HEK293T (cell line): ENCODE measurements at places on chromosomes 1 and 21.
A peak's percentile ranks its signal among the peaks of the same experiment; 100 is the strongest.

GRCh38 chr1:5779608-5780323 lies 212.5 kb downstream of the NPHP4 start:
- DNase-seq: no peak

DNA sequence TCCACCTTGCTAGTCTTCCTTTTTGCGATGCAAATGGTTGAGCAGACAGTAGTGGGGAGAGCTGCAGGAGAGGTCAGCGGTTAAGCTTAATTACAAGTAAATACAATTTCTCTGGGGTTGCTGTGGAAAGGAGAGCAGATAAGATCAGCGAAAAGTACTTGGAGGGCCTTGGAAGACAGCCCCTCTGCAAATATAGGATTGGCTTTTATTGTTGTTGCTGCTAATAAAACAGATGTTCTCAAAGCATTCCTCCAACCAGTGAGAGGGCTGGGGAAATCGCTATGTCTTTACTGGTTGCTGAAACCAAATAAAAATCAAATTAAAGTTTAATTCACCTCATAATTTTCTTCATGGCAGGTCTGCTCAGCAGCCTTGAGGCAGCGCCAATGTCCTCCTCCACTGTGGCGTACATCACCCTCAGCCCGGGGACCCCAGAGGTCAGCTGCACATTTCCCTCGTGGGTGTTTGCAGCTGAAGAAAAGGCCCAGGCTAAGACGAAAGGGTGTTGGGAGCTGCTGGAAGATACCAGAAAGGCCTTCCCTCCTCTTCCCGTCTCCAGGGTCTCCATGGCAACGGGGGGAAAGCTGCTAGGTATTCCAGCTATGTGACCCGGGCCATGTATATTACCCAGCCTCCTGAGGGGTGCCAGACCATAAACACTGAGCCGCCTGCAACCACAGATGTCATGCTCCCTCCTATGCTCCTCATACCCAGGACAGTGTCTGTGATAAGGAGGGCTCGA lies 54.6 kb upstream of the POU2F1 start:
- peak; percentile 35 for DNase-seq

DNA sequence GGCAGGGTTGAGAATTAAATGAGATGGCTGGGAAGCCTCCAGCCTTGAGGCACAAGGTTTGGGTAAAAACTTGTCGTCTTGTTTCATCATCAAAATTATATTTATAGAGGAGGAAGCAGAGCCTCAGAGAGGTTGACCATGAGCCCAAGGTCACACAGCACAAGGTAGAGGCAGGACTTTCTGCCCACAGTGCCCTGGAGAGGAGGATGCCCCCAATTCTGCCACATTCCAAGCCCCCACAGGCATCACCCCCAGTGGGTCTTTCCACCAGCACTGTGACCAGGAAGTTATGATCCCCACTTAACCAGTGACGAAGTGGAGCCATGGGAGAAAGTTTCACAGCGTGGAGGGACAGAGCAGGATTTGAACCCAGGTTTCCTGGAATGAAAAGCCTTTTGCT lies 400.0 kb downstream of the MATN1 start:
- no peak for DNase-seq

DNA sequence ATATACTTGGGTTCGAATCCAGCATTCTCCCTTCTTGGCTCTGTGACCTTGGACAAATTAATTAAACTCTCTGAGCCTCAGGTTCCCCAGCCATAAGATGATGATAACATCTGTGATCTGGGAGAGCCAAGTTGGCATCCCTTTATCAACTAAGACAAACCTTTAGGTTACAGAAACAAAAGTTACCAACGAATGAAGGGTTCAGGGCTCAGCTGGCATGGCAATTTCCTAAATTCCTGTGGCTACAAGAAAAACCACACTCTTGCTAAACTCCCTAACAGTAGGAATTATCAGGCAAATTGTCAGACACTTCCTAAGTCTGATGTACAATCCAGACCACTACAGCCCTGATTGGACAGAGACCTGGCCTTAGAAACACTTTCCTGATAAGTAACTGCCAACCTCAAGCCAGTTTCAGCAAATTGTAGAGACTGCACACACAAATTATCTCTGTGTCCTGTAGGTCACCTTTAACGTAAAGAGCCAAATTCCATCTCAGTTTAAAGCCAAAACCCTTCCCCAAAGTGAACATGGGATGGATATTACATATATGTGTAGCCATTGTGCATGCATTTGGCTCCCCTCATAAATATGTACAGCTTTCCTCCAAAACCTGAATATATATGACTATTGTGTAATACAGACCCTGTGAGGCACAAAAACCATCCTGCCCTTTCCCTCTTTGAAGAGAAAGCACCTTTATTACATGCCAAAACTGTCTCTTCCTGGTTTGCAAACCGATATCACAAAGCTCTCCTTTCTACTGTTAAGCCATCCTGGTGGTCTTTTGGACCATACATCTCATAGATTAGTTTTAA lies 39.5 kb upstream of the EDARADD start:
- no peak for DNase-seq

DNA sequence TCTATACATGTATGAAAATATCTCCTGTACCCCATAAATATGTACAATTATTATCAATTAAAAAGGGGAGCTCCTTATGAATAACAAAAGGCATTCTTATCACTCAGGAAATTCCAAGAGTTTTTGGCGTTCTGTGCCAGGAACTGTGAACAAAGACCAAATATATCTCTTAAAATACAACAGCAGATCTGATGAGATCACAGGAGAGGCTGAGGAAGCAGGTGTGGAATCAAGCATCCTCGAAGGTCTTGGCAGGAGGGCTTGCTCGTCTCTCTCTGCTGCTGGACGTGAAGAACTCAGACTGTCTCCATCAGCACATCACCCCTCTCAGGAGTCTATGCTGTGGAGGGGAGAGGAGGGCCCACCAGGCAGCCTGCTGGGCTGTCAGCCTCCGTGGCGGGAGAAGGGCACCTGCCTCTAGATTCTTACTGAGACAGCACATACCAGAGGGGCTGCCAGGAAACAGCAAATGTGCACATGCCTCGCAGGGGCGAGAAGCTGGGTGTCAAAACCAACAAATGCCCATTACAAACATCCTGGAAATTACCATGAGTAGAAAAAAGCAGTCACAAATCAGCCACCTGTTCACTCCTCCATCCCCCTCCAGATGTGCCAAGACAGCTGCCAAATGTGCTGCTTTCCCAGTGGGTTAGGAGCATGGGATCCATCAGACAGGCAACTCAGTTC lies 30.8 kb upstream of the FAM89A start:
- no peak for DNase-seq

- no peak for DNase-seq
Measured at GRCh38 chr1:205304046-205304694, 17.4 kb downstream of the NUAK2 start.

- DNase-seq: no peak
Measured at GRCh38 chr1:216173376-216173995, 249.8 kb downstream of the USH2A start.

- no peak for DNase-seq
Measured at GRCh38 chr1:169060919-169061639, 45.4 kb upstream of the ATP1B1 start.

- DNase-seq: no peak
Measured at GRCh38 chr1:10943991-10944730, 68.3 kb upstream of the TARDBP start.

- DNase-seq: peak; percentile 35
Measured at GRCh38 chr1:178052650-178053461, 41.0 kb upstream of the RASAL2 start.

DNA sequence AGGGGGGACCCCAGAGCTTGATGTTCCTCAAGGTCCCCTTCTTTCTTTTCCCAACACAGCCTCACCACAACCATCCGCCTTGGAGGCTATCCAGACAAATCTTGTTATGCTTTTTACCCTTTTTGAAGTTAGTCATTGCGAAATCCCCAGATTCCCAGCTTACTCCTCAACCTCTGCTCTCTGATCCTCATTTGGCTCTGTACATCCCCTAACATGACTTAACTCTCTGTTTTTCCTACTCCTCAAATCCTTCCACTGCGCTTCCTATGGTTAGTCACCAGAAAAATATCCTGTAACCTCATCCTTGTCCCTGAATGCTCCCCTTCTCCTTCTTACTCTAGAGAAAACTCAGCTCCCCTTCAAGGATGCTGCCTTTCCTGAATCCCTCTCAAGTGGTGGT lies 189.1 kb upstream of the POU3F1 start:
- DNase-seq: no peak

GRCh38 chr1:150066838-150067183 lies 765 bp upstream of the VPS45 start:
- DNase-seq: peak; percentile 59

GRCh38 chr1:9843576-9843945 lies 19.8 kb upstream of the CLSTN1 start:
- DNase-seq: no peak

- no peak for DNase-seq
Measured at GRCh38 chr1:106980121-106980520, 76.4 kb upstream of the PRMT6 start.

DNA sequence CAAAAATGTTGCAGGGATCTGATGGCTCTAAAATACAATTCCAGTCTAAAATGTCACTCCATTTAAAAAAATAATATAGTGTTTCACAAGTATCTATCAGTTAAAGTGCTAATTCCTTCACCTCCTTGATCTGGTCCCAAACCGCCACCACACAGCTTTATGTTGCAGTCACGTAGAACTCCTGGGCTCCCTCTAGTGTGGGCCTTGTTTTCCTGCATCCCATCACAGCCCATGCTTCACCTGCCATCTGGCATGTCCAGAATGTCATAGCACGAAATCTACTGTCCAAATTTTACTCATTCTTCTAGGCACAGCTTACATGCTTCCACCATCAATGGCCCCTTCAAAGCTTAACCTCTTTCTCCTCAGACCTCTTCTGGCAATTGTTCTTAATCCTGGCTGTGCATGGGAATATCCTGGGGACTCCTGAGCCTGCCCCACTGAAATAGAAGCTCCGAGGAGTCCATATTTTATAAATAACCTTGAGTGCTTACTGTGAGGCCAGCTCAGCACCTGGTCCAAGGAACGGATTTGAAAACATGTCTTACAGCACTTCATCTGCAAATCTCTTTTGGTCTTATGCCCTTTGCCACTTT lies 15.5 kb downstream of the FYB2 start:
- peak; percentile 79 for DNase-seq

DNA sequence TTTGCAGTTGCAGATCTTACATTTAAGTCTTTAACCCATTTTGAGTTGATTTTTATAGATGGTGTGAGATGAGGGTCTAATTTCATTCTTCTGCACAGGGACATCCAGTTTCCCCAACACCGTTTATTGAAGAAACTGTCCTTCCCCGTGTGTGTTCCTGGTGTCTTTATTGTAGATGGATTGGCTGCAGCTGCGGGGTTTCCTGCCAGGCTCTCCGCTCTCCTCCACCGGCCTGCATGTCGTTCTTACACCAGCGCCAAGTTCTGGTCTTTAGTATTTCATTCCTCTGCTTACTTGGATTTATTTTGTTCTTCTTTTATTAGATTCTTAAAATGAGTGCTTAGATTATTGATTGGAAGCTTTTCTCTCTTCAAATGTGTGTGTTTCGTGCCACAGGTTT lies 98.9 kb upstream of the COL6A1 start:
- no peak for DNase-seq

DNA sequence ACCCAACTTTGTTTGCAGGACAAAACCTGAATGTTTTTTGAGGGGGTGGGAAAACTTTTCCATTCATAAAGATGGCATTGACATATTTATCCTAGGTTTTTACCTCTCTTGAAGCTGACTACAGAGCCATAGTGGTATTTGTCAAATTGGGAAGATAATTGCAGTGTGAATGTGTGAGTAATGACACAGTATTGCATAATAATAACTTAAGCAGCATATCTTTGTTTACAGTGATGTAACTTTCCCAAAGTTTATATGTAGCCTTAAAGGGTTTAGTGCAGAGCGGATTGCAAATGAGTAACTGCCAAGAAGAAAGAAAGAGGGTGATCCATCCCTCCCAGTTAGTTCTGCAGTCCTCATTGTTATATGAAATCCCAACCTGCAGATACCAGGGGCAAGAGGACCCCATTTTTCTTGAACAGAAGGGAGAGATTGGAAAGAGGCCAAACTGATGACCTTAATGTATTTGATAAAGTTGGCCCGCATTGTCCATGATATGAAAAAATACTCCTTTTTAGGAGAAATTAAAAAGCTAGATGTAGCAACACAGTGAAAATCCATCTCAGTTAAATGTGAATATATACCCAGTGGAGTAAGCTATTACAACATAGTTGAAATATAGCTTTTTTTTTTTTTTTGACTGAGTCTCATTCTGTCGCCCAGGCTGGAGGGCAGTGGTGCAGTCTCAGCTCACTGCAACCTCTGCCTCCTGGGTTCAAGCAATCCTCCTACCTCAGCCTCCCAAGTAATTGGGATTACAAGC lies 23.7 kb upstream of the NFIA start:
- no peak for DNase-seq

DNA sequence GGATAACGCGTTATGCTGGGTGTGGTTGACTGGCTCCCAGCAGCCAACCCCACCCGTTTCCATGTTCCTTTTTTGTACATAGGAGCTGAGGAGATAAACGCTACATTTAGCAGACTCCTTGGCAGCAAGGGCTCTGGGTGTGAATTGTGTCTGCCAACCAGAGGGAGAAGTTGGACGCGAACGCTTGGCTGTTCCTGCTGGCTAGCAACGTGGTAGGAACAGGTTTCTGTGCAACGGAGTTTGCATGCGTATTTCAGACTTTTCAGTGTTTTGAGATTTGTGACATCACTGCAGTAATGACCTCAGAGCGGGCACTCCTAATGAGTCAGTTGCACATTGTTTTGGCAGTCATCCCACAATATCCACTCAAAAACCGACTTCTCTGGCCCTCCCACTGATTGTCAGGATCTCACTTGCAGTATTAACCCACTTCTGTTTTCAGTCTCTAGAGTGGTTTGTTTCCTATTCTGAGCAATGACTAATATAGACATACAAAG lies 98.7 kb upstream of the RGS1 start:
- DNase-seq: no peak

DNA sequence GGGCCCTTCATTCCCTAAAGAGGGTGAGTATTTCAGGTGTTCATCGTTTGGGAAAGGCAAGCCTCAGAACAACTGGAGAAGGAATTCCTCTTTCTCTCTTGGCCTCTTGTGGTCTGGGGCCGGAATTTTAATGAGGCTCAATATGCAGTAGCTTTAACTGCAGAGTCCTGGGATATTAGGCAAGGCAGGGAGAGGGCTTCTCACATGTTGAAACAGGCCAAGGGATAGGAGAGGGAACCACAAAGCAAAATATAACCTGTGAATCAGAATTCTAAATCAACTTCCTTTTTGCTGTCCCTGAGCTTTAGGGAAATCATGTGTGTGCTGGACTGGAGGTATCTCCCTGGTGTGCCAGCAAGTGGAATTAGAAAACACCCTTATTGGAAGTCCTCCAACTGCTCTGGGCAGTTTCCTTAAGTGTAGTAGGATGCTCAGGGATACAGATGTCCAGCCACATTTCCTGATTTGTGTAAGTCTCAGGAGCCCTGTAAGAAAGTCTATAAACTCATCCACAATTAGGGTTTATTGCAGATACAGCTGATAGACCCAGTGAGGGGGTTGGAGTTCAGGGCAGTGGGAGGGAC lies 215.8 kb upstream of the ZRANB2 start:
- DNase-seq: no peak

- DNase-seq: peak; percentile 42
Measured at GRCh38 chr1:115466433-115466832, 128.4 kb upstream of the NGF start.
